ENCODE measurements at places on chromosomes 2 and 18.

DNA sequence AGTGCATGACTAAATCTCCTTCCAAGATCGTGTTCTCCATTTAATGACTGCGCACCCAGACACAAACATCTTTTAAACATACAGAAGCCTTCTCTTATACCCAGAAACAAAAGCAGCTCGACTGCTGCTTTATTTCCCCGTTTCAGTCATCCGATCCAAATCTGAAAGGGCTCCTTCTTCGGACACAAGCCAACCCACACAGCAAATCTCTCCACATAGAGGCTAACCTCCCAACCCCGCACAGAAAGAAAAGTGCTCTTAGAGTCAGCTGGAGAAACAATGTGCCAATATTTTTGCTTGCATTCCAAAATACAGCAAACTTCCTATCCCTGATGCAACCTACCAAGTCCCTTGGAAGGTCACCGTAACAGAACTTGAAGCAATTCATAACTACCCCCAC is 29.1 kb downstream of the GAREM1 start:
- DNase-seq, result no peak

GRCh38 chr2:154455866-154456265 is 242.6 kb upstream of the KCNJ3 start:
- DNase-seq, result no peak

GRCh38 chr18:35024965-35025364 is 16.2 kb upstream of the MAPRE2 start:
- no peak for DNase-seq

GRCh38 chr2:43131051-43131889 is 95.1 kb downstream of the ZFP36L2 start:
- DNase-seq, result no peak

DNA sequence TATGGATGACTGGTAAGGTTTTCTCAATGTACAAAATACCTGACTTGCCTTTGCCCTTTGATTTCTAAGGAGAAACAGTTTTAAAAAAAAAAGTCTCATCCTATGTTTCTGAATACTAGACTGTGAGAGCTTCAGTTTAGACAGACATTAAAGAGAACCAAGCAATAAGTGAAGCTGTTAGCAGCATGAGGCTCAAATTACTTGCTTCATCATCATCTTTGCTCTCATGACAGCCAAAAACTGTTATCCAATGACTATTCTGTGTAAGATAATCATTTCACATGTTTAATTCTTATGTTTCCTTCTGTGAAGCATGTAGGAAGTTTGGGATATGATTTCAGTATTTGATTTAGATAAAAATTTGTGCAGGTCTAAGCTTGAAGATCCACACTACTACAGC is 129.2 kb downstream of the COMMD1 start:
- no peak for DNase-seq

GRCh38 chr2:161165266-161165665 is 5.0 kb downstream of the TANK start:
- no peak for DNase-seq

GRCh38 chr2:216936954-216937357 is 77.1 kb upstream of the TNP1 start:
- no peak for DNase-seq

DNA sequence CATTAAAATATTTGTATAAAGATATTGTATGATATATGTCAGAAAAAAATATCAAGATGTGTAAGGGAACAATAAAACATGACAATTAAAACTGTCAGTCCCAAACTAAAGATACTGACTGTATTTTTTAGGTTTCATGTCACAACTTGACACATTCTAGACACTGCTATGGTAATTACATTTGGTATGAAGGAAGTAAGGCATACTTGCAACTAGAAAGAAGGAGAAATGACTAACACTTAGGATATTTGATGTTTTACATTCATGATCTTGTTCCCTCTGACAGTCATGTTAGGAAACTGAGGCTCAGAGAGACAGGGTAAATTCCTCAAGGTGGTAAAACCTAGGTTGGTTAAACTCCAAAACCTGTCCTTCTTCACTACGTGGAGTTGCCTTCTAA is 68.3 kb downstream of the TMEFF2 start:
- DNase-seq, result no peak

DNA sequence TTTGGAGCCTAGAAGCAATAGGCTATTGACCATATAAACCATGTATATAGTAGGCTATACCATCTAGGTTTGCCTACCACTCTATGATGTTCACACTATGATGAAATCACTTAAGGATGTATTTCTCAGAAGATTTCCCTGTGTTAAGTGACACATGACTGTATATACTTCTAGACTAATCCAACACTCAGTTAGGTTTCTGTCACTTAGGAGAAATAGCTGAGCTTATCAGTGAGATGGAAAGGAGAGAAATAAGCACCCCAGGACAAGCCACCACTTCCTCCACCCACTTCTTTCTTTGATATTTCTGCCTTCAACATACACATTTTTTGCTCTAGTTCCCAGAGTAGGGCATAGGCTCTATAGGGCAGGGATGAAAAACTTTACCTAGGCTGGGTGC is 7.8 kb downstream of the PECR start:
- DNase-seq, result no peak

Measured in D721Med (cell line).